Posterior vena cava (tissue), 2 donors: ENCODE measurements at places on chromosomes 1 and 21. TPM values are rescaled to one million over a fixed set of nuclear protein-coding genes. Genes with fewer than 3 reads are reported as not detected.
A peak's percentile ranks its signal among the peaks of the same experiment; 100 is the strongest.

DNA sequence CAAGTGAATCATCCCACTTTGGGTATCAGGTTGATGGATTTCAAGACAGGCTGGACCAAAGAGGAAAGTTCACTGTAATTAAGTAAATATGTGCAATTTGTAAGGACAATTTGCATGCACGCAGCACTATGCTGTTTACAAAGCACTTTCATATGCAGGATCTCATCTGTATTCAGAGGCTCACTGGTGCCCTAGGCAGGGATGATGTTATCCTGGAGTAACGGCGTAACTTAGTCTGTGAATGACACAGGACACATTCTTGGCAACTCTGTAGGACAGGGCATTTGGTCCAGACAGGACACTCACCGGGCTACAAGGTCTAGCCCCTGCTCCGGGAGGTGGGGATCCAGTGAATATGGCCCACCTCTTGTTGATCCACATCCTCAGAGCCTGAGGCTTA is 365.4 kb upstream of the DUSP10 start:
- no peak for DNase-seq

- DNase-seq = peak; percentile 85
Measured at GRCh38 chr1:44405031-44405797, at the start of gene RNF220. TSS of gene RNF220 (plus strand) at chr1:44405255.

GRCh38 chr1:2564815-2565374 is 8.7 kb downstream of the TNFRSF14 start:
- DNase-seq = no peak

DNA sequence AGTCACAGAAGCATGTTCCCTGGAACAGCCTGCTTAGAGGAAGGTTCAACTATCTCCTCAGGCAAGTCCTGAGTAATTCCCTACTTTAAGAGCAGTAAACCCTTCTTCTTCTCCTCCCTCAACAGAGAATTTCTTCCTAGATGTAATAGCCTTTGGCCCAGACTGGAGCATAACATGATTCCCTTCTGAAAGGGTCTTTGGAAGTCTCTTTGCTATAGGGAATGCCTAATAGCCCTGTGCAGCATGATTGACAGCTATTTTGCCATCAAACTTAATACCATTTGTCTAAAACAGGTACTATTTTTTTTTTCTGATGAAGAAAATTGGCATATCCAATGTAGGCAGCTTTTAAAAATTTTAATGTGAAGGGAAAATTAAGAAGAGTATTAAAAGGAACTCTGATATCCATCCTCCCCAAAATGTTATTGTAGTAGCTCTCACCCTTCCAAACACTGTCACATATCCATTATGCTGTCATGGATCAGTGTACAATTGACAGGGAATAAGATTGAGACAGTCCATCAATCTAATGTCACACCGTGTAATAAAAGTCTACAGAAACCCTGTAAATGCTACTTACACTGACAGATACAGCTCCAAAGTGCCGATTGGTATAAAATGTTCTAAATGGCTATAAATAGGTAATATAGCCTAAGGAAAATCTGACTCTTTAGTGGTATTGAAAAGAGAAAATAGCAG is 884.6 kb downstream of the TTLL7 start:
- no peak for DNase-seq

The PRR9 gene
- not detected for total RNA-seq
